ENCODE measurements at places on chromosomes 7 and 10.
A peak's percentile ranks its signal among the peaks of the same experiment; 100 is the strongest.

DNA sequence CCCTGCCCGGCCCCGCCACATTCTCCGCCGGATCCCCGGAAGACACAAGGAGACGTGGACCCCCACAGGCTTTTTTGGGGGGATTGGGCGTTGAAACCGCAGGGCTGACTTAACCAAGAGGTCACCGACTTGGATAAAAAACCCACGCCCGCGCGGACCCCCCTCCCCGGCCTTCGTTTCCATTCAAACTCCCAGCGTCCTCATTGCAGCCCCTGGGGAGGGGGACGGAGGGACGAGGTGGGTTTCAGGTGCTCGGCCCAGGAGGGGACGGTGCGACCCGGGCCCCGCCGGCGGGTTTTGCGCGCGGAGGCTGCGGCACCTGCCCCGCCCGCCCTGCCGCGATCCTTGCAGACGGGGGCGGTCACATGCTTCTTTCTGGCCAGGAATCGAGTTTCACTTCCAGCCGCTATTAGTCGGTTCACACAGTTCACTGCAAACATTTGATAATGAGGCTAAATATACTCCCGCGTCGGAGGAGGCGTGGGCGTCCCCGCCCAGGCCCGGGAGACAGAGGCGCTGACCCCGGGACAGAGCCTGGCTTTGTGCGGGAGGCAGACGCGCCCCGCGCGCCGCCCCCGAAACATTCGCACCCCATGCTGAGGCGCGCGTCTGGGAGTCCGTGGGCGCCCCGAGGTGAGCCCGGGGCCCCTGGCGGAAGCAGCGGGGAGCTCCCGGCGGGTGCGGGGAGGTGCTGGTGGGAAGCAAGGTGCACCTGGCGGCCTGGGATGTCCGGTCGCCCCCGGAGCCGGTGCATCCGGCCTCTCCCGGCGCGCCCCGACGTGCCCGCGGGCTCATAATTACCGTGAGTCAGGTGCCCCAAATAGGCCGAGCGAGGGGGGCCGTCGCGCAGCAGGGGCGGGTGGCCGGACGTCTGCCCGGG is 2.7 kb upstream of the PDGFA start:
- DNase-seq: peak; percentile 39

DNA sequence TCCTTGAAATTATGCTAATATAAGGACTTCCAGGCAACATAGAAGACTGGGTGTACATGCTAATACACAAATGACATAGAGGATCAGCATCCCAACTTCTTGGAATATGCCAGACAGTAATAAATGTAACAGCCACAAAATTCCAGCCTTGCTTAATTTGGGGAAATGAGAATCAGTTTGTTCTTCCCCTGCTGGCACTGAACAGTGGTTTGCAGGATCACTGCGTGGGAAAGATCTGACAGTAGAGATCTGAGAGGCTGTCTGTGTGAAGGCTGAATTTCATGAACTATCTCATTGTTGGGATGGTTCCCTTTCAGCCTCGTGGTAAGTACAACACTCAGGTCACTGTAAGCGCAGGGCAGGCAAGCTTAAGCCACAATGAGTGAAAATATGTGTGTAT is 1078.0 kb downstream of the LRMDA start:
- DNase-seq: no peak

GRCh38 chr7:34840176-34840785 is 182.3 kb downstream of the NPSR1 start:
- DNase-seq: no peak

DNA sequence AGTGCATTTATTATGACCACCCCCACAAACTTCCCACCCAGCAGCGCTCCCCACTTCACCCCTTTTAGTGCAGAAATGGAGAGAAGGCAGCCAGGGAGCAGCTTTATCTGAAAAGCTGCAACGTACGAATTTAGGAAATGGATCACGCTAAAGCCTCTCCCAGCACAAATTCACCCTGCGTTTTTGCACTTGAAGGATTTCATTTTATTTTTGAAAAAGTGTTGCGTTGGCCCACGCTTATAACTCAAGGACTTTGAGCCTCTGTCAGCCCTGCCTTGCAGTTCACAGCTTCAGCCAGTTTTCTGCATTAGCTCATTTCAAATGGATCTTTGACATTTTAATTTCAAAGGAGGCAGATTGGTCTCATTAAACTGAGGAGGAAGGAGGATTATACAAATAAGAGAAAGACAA is 556.1 kb downstream of the KCNMA1 start:
- DNase-seq: no peak

DNA sequence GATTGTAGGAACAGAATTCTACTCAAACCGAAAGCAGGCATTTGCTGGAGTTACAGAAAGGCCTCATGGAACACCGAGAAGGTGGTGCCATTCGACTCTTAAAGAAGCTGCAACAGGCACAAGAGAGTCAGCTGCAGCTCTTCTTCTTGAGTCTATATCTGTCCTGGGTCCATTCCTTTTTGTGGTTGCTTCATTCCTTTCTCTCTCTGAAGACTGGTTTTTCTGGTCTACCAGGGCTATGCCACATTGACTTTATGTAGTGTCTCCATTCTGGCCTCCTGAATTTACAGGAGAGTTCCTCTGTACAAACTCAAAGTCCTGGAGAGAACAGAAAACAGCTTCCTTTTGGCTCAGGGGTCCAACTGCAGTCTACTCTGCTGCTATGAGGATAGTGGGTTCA is 132.8 kb downstream of the CFTR start:
- no peak for DNase-seq

DNA sequence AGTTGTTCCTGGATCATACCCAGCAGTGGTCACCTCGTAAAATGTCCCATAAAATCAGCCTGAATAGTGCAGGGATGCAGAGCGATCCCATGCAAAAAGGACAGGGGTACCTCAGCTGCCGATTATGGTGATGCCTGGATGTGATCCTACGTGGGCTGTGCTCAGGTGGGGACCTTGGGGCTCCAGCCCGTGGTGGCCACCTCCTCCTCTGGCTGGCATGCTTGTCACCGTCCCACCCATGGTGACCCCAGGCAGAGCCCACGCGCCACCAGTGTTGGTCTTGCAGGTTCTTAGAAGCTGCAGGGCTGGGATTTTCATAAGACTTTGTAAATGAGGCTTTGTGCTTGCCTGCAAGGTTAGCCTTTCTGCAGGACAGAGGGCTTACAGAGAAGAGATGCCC is 97.2 kb downstream of the GLRX3 start:
- DNase-seq: no peak

GRCh38 chr7:17071866-17072265 is 190.1 kb upstream of the AGR3 start:
- no peak for DNase-seq

GRCh38 chr10:86365346-86366032 is 1.1 kb downstream of the GRID1 start:
- DNase-seq: no peak

DNA sequence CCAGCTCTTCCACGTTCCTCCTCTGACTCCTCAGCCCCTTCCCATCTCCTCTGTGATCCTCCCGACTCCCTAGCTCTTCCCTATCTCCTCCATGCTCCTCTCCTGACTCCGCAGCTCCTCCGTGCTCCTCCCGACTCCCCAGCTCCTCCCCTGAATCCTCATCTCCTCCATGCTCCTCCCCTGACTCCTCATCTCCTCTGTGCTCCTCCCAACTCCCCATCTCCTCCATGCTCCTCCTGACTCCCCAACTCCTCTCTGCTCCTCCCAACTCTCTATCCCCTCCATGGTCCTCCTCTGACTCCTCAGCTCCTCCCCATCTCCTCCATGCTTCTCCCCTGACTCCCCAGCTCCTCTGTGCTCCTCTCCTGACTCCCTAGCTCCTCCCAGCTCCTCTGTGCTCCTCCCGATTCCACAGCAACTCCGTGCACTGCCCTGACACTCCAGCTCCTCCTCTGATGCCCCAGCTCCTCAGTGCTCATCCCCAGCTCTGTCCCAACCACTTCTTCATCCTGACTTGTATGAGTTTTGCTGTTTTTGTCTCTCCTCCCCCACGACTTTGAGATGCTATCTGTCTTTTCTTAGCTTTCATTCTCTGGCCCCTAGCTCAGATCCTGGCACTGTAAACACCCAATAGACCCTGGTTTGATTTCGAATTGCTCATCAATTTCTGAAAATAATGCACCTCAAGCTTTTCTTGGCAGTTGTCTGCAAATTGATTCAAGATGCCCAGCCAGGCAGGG is 38.3 kb downstream of the OAT start:
- no peak for DNase-seq

GRCh38 chr7:87234949-87235348 is 15.4 kb upstream of the TMEM243 start:
- DNase-seq: no peak

DNA sequence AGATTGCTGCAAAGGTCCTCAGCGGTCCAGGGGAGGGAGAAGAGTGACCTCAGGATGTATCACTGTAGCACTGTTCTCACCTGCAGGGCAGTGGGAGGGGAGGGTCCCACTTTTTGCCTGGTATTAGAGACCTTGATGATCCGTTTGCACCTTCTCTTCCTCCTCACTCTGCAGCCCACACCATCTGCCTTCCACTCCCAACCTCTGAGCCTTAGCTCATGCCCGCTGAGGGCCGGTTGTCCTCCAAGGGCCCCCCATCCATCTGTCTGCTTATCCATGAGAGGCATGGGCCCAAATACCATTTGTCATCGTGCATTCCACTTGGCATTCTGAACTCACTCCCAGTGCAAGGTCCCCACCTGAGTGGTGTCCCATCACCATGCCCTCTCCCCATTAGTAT is 64.6 kb upstream of the PCBD1 start:
- DNase-seq: no peak

DNA sequence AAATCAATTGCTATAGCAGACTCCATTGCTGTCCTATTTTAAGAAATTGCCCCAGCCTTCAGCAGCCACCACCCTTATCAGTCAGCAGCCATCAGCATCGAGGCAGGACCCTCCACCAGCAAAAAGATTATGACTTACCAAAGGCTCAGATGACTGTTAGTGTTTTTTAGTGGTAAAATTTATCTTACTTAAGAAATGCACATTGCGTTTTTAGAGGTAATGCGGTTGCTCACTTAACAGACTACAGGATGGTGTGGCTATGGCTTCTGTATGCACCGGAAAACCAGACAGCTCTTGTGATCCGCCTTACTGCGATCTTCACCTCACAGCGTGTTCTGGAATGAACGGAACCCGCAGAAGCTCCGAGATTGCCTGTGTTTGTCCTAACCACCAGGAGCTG is 58.1 kb downstream of the WDR37 start:
- no peak for DNase-seq

DNA sequence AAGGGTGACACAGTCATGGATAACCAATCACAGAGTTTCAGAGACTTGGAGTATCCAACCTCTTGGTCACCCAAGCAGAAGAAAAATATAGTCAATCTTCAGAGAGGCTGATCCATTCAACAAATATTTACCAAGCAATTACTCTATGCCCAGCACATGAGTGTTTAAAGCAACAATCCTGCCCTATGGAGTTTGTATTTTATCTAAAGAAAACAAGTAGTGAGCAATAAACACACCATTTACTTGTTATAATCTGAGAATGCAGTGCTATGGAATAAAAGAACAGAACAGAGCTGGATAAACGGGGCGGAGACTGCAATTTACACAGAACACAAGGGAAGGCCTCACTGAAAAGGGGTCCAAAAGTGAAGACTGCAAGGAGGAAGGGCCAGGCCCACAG is 63.8 kb downstream of the GRB10 start:
- DNase-seq: peak; percentile 18

DNA sequence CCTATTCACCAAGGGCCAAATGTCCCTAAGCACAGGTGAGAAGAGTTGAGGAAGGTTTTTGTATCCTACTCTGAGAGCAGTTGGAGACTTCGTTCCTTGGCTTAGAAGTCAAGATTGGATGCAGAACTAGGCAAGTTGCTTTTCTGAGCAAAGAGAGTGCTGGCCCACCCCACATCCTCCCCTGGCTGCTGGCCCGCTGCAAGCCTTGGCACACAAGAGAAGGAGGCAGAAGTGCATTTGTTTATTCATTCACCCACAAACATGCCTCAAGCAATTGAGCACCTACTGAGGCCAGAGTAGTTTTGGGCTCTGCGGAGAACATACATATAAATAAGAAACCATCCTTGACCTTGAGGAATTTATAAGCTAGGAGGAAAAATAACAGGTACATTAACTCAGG is 318.9 kb downstream of the KCNMA1 start:
- DNase-seq: no peak

GRCh38 chr10:109887243-109887642 is 36.1 kb downstream of the XPNPEP1 start:
- no peak for DNase-seq

DNA sequence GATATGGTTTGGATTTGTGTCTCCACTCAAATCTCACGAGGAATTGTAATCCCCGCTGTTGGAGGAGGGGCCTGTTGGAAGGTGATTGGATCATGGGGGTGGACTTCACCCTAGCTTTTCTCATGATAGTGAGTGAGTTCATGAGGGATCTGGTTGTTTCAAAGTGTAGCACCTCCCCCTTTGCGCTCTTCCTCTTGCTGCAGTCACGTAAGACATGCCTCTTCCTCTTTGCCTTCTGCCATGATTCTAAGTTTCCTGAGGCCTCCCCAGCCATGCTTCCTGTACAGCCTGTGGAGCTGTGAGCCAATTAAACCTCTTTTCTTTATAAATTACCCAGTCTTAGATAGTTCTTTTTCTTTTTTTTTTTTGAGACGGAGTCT is 17.1 kb downstream of the CDNF start:
- DNase-seq: no peak

GRCh38 chr7:552868-553635 is 33.4 kb upstream of the PDGFA start:
- no peak for DNase-seq

DNA sequence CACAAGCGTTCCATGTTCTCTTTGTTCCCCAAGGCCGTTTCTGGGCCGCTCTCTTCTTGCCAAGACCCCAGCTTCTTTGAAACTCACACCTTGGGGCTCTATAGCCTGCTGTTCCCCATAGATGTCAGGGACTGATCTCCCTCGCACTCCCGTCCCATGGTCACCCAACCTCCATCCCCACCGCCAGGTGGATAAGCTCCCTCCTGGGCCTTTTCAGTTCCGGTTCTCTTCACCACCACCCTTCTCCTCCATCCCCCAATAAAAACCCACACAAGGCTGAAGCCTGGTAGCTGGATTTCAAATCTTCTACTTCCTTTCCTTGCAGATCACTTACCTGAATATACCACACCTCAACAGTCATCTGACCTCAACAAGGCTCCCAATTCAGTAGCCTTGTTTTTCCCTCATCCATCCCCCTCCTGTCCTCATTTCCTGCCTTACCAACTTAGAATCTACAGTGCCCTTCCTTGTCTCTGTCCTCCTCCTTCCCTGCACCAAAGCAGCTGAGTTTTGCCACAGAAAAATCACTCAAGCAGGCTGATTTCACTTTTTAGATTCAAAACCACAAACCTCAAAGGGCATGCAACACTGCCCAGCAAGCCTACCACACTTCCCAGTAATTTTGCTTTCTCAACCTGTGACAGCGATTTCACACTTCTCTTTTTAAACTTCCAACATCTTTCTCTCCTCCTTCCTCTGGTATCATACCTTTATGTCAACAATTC is 7.7 kb downstream of the SLC37A3 start:
- no peak for DNase-seq

All from NCI-H2029 (cell line).